SK-N-MC (cell line): ENCODE measurements at places on chromosomes 7 and 10.
A peak's percentile ranks its signal among the peaks of the same experiment; 100 is the strongest.

GRCh38 chr7:26363465-26363864, 71.8 kb downstream of the SNX10 start:
- no peak for DNase-seq

GRCh38 chr10:91536111-91536510, 96.8 kb downstream of the PPP1R3C start:
- no peak for DNase-seq

DNA sequence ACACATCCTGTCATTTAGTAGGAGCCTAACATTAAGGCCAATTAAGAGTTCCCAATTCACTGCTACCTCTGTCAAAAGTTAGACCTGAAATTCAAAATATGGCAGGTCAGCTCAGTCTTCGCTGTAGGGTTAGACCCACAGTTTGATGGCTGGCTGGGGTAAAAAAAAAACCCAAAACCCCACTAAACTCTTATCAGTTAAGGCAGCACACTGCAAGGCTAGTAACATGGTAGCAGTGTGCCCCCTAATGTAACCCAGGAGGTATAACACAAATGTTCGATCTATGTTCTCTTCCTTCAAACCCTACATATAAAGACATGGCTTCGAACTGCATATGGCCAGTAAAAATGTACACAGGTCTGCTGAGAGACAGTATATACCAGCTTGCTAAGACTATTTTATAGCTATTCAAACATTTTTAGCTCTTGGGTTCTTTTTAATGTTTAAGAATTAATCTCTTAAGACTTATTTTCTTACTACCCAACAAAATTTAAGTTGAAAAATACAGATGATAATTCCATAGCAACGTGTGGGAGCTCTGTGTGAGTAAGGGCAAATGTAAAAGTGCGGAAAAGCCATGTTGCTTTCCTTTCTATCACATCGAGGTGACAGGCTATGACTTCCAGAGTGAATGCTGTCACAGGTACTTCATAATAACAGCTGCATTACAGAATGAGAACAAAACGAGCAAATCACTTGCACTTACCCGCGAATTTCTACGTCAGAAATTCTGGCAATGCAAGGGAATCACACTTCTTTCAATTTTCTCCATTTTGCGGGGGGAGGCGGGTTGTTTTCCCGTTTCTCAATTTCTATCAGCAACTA, 168.4 kb upstream of the IMMP2L start:
- peak; percentile 52 for DNase-seq

DNA sequence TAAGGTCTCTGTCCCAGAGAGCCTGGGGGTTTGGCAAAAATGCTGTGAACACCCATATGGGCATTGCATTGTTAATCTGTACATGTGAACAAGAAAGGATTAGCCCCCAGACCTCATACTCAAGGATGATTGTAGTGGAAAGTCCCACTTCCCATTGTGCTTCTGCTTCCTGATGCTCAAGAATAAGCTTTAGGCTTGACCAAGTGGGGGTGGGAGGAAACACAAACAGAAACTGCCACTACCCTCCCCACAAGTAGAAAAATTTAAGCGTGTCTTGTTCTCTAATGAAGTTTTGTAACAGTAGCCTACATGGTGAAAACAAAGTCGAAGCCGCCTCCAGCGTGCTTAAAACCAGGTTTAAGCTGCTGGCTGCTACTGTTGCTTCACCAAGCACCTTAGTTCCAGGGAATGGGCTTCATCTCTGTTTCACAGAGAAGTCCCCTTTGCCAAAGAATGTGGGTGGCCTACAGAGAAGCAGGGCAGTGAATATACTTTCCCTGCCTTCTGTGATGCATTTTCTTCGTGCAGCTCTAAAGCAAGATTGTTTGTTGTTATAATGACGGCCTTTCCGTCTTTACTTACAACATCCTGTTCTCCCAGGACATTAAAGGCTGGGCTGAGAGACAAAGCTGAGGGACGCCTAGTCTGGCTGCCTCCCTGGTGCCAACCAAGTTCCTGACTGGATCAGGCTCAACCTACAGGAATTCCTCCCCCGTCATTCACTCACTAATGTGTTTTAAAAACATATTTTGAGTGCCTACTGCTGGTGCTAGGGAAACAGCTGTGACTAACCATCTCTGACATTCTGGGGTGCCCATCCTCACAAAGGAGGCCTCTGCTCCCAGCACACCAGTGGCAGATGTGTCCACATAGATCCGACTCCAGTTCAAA, 32.1 kb upstream of the CCSER2 start:
- no peak for DNase-seq

DNA sequence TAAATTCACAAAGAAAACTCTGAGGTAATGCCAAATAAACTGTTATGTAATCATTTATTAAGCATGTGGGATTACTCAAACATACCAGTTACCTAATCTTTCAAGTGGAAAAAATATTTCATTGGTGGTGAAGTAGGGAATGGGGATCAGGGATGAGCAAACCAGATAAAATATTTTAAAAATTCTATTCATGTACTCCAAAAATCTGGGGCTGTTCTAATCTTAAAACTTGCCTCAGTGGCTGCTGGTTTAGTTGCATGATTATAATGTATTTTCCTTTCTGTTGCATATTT, 19.5 kb downstream of the LMOD2 start:
- DNase-seq: no peak

GRCh38 chr10:17227367-17228090, 512 bp upstream of the VIM start:
- DNase-seq: no peak

DNA sequence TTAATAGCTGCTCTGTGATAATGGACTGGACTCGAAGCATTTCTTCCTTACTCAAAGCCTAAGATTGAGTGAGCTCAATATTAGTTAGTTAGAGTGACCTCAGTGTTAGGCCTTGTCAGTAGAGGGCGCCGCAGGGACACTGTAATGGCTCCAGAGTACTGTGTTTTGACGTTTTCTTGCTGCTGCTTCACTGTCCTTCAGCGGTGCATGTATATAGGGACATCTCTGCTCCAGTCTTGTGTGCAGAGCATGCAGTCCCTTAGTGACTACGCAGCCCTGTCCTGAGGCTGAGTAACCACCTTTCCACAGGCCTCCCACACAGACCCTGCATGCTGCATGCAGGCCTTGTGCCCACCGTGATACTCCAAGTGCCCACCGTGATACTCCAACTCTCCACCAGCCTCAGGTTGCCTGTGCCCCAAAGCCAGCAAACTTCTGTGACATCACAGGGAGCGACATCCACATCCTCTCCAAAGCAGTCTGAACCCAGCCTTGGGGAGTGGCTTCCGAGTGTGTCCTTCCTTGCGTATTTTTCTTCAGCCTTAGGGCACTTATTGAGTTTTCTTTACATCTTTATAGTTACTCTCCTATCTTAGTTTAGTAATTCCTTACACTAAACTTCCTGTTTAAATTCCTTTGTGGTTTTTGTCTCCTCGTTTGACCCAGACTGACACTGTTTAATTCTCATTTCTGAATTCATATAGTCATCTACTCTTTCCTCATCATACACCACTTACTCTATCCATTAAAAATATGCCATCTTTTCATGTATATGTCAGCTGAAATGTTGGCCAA, 118.2 kb downstream of the JAZF1 start:
- peak; percentile 90 for DNase-seq

DNA sequence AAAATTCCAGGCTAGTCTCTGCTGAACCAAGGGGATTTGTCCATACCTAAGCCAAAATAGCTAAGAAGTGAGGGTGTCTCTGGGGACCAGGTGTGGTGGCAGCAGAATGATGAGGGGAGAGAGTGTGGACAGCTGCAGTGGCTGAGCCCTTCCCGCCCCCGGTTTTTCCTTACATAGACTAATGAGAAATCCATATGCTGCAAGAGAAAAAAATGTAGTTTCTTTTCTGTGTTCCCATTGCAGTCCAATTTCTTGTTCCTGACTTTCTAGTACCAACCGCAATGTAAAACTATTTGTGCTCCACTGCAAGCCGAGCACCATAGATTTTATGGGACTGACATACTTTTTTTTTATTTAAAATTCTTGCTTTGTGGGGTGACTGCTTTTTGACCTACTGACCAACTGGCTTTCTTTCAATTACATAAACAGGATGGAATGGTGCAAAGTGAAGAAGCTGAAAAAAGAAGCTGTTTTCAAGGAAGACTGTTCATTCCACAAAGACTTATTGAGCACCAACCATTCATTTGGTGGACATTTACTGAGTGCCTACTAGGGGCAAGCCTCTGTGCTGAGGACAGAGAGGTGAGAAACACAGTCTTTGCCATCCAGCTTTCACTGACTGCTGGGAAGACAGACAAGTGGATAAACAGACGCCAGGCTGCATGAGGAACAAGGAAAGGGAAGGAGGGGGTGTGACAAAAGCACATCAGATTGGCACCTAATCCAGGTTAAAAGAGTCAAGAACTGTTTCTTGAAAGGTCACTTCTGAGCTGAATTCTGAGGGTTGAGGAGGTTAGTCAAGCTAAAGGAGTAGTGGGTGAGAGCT, 9.8 kb downstream of the CEP41 start:
- DNase-seq: no peak

- no peak for DNase-seq
Observed at GRCh38 chr10:67602268-67602950, 93.6 kb downstream of the CTNNA3 start.

- no peak for DNase-seq
Observed at GRCh38 chr7:130881091-130881798, 147.2 kb upstream of the KLF14 start.

DNA sequence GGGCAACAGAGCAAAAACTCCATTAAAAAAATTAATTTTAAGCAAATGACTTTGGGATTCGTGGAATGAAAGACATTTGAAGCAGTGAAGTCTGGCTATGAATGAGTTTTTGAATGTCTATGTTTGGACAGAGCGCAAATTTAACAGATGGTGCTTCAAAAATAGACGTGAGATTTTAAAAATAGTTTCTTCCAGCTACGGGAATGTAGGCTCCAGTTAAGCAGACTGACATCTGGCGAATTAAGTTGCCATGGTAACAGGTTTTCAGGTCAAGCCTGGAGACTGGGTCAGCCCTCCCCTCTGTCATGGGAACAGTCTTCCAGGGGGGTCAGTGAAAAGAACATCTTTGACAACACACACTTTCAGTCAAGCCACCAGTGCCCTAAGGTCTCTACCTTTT, 62.0 kb downstream of the MYOF start:
- no peak for DNase-seq

DNA sequence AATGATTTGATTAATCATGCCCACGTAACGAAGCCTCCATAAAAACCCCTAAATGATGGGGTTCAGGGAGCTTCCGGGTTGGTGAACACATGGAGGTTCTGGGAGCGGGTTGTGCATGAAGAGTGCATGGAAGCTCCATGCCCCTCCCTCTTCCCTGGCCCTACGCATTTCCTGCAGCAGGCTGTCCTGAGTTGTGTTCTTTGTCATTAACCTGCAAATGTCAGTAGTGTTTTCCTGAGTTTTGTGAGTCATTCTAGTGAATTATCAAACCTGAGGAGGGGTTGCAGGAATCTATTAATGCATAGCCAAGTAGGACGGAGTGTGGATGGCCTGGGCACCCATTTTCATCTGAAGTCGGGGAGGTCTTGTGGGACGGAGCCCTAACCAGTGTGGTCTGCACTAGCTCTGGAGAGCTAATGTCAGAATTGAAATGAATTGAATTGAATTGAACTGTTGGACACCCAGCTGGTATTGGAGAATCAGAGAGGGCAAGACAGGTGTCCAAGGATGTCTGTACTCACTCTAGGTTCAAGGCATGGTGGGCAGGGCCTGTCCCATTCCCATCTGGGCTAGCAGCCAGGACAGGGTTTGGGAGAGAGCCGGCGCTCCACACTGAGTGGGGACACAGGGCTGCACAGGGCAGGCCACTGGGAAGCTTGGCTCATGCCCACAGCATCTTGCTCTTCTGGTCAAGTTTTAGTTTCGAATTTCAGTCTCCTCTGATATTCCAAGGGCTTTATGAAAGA, 22.3 kb upstream of the ARHGAP22 start:
- DNase-seq: no peak

GRCh38 chr10:60125895-60126294, 219.5 kb upstream of the CCDC6 start:
- DNase-seq: no peak

DNA sequence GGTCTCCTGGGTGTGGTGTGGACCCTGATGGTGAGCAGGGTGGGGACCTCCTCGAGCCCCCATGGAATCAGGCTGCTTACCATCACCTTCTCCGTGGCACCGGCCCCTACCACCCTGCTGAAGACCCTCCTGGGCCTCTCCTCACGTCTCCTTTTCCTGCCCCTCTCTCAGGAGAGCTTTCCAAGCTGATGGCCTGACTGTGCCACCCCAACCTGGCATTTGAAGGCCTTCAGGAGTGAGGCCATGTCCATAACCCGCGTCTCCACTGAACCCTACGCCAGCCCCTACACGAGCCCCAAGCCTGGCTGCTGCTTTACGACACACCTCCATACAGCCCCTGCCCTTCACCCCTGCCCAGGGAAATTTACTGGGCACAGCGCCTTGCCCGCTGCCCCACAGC, 55.4 kb downstream of the ZRANB1 start:
- DNase-seq: no peak

DNA sequence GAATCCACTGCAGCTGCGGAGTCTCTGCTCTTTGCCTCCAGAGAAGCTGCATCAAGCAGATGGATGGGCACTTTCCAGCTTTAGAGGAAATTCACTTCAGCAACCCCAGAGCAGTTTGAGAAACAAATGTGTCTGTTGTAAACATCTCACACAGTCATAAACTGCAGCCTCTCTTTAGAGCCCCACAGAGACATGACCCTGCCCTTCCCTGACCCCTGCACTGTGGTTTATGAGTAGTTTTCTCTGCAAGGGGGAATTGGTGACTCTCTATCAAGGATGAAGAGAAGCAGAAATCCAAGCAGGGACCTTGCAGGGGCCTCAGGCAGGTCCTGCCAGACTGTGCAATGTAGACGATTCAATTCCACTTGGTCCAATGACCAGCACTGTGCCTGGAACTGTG, 160.2 kb downstream of the SH2D4B start:
- no peak for DNase-seq

- DNase-seq: no peak
Observed at GRCh38 chr10:31906039-31906438, 22.6 kb downstream of the ARHGAP12 start.

- DNase-seq: no peak
Observed at GRCh38 chr7:48416327-48416908, 245.2 kb downstream of the ABCA13 start.

DNA sequence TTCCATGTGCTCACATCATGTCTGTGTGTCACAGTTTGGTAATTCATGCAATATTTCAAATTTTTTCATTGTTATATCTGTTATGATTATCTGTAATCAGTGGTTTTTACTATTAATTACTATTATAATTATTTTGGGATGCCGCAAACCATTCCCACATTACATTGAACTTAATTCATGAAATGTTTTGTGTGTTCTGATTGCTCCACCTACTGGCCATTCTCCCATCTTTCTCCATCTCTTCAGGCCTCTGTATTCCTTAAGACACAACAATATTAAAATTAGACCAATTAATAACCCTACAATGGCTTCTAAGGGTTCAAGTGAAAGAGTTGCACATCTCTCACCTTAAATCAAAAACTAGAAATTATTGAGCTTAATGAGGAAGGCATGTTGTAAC, 398.5 kb downstream of the PCDH15 start:
- DNase-seq: peak; percentile 5

DNA sequence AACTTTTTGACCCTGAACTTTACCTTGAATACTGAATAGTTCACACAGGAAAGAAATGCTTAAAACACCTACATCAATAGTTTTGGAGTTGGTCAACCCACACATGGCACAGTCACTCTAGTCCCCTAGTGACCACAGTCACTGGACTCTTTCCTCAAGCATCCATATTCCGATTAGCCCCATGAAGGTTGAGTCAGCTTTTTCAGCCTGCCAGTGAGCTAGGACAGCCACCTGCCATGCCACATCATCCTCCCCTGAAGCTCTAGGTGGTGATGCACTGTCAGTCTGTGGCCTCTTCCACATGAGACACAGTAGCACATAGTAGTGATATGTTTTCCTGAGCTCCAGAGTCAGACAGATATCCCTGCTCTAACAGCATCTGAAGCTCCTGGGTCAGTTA, 537.2 kb downstream of the XPNPEP1 start:
- DNase-seq: no peak
